ENCODE measurements at places on chromosomes 4 and X.
A peak's percentile ranks its signal among the peaks of the same experiment; 100 is the strongest.

DNA sequence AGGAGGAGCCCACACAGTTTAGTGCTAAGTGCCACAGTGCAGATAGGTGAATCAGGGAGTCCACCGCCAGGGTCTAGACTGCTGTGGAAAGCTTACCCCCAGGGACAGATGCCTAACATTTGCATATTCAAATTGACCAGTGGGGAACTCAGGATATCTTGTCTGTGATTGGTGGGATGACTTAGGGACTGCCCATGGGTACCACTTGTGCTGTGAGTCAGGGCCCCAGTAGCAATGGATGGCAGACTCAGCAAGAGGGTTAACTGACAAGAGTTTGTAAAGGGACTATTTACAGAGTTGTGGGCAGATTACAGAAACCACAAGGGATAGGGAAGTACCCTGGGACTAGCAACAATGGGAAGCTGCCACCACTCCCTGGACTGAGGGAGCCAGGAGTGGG is 282.1 kb downstream of the BCOR start:
- no peak for DNase-seq

DNA sequence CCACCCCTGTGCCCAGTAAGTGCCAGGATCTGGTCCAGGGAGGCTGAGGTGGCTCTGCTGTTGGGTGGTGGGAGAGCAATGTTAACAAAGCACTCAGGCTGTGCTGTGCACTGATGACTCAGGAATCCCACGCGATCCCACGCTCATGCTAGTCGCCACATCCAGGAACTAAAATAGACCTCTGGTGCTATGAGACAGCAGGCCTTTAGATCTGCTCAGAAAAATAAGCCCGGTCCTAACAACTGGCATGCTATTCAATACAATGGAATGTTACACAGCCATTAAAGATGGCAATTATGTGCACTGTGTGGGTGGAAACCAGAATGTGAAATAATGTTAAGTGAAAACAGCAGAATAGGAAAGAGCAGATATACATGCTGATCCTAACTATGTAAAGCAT is 26.0 kb downstream of the ARL13A start:
- DNase-seq = no peak

DNA sequence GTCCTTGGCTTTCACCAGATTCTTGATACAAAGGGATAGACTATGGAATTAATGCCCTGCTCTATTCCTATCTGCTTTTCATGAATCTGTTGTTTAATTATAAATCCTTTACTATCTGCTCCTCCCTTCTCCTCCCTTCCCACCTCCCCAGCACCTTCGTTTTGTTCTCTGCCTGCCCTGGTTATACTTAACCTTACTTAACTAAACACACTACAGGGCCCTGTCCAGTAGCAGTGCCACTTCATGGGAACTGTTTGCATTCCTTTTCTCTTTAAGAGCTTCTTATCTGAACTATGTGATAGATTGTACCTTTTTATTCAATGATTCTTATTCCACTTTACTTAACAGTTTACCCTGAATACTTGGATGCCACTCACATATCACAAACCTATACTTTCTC is 830 bp downstream of the HOPX start:
- DNase-seq = no peak

DNA sequence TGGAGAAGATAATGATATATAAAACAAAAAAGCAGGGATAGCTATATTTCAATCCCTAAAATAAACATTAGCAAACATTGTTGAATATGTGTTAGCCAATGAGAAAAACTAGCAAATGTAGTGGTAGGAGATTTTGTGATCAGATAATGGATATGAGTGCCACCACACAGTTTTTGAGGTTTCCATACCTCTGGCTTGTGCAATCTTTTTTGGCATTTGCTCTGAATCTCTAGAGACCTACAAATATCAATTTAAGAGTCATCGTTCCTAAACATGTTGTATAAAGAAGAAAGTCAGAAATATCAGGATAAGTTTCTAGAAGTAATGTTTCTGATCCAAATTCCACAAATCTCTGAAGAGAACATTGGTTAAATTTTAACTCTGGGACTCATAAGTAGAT is 308.7 kb downstream of the PDGFC start:
- DNase-seq = no peak

- peak; percentile 11 for DNase-seq
Observed at GRCh38 chr4:114180481-114180880, 201.0 kb upstream of the ARSJ start.

GRCh38 chrX:136880003-136880451 is 498 bp downstream of the RBMX start:
- peak; percentile 28 for DNase-seq

GRCh38 chr4:8763966-8764901 is 107.4 kb downstream of the HMX1 start:
- DNase-seq = no peak
